Eye (tissue), 1 donor: ENCODE measurements at places on chromosomes 11 and 22.

GRCh38 chr11:70076461-70076931 lies 1.6 kb upstream of the ANO1 start:
- DNase-seq = no peak

DNA sequence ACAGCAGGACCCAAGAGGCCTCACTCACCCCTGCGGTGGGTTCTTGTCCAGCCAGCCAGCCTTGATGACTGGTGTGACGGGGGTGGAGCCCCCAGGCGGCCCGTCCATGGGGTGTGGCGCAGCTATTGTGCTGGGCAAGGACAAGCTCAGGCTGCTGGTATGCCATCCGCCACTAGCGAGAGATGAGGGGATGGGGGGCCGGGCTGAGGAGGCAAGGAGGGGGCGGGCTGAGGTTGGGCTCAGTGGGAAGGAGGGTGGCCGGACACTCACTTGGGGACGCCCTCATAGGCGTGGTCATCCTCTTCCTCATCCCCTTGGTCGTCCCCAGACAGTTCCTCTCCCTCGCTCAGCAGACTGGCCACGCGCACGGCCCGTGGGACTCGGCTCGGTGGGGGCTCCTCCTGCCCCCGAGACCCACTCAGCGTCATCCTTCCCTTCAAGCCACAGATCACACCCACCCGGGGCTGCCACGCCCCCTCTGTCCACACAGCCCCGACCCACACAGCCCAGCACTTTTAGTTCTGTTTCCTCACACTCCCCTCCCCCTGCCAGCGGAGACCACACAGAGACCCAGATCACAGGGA lies 38.0 kb upstream of the PDE2A start:
- DNase-seq = peak; percentile 42

DNA sequence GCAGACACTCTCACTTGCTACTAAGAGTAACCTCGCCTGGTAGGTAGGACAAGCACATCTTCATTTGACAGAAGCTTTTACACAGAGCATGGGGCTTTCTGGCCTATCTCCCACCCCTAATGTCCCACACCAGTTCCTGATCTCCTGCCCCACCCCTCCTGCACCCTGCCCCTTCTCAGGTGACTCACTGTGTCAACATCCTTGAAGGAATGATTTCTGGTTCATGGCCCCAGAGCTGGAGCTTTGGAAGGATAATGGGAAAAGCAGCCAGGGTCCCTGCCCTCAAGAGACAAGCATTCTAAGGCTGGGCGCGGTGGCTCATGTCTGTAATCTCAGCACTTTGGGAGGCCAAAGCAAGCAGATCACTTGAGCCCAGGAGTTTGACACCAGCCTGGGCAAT lies 47.2 kb downstream of the LRFN4 start:
- DNase-seq = no peak

GRCh38 chr22:39457198-39457555 lies 365 bp downstream of the MGAT3 start:
- DNase-seq = no peak

- no peak for DNase-seq
Observed at GRCh38 chr11:17526326-17526725, 17.9 kb downstream of the USH1C start.

DNA sequence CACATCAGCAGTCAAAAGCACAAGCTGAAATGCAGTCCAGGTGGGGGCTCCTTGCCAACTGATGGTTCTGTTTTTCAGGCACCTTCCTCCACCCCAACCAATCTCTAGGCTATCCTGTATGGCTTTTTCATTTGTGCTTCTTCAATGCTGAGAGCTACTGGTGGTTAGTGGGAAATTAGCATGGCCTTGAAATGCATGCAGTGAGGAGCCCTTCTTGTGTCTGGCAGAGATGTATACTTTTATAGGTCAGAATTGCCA lies 167.4 kb downstream of the NAV2 start:
- DNase-seq = no peak

DNA sequence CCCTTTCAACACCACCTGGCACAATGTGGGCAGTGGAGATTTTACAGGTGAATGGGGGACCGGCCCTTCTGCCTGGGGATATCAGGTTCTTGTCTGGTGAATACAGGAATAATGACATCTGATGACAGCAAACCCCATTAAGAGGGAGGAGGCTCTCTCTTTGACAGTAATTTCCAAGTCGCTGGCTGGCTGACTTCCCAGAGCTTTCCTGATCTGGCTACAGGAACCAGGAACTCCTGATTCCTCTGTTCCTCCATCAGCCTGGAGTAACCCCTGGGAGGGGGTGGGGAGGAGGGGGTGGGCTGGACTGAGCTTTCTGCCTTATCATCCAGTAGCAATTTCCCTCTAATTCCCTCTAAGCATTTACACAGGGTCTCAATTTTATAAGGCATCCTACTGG lies 3.7 kb upstream of the MIEF1 start:
- DNase-seq = no peak

DNA sequence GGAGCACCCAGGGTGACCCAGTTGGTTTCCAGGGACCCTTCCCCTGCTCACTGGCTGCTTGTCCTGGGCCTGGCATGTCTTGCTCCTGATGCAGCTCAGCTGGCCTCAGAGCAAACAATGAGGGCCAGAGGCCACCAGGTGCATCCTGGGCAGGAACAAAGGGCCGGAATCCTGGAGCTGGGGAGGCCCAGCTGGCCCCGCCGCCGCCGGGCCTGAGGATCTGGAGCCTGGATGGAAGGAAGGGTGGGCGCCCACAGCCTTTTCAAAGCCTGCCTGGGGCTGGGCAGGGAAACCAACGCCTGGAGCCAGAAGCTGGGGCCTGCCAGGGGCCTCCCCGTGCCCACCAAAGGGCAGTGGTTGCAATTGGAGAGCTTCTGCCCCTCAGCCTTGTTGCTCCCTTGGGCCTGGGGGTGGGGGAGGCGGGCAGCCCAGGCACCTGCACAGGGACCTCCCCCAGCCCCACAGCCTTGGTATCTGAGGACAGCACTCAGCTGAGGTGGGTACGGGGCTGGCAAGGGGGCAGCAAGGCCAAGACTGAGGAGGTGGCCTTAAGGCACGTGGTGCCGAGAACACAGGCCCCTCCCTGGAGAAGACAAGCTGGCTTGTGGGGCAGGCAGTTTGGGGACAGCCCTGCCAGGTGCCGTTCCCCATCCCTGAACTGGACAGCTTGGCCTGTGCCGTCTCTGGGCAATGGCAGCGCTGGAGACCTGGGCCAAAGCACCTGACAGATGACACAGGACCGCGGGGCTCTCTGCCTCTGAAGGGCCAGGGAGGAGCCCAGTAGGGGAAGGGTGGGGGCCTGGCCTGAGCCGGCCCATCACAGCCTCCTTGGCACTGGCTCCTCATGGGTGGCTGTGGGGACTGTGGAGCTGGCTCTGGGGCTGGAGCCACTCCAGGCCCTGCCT lies 7.1 kb upstream of the ADORA2A start:
- peak; percentile 66 for DNase-seq

DNA sequence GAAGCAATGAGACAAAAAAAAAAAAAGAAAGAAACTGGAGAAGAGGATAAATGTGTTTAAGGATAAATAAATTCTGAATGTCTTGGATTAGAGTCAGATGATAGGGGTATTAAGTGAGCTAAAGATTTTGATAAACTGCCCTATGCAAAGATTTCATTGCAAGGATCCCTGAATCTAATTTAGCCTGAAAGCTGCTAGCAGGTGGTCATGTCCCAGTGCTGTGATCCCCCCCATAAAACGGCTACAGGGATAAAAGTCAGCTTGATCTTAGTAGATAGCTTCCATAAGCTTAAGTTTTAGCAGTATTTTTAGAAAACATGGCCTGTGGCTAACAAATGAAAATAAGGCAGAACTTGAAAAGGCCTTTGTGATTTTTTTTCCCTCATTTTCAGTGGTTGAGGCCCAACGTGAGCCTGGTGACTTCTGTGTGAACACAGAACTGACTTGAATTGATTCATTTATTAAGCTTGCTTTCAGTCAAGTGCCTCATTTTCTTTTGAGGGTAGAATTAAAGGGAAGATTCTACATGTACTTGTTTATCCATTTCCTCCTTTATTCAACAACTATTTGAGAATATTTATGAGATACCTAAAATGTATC lies 44.5 kb downstream of the CD44 start:
- peak; percentile 42 for DNase-seq

DNA sequence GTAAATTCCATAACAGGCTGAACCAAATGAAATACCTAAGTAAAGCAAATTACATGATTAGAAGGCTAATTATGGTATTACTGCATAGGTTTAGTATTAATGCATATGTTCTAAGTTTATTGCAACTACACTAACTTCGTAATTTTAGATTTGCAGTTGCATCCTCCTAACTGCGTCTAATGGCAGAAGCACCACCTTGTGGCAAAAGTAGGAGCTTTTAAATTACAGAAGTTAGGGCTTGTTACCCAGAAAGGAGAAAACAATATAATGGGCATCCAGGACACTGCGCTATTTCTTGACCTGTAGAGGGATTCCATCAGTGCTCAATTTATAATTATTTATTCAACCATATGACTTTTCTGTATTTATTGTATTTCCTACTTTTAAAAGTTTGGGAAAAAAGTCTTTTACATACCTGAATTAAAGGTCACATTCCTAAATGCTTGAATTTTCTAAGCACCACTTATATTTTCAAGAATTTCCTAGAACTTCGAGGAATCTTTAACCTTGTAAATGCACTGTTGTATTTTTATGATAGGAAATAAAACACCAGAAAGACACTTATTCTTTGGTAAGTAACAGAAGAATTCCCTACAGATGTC lies 16.3 kb upstream of the GPR83 start:
- DNase-seq = peak; percentile 63

GRCh38 chr22:26783885-26784284 lies 126.5 kb downstream of the MIAT start:
- DNase-seq = no peak

- no peak for DNase-seq
Observed at GRCh38 chr11:14672635-14673034, 29.0 kb downstream of the PDE3B start.

GRCh38 chr22:47107431-47107830 lies 345.0 kb downstream of the TBC1D22A start:
- DNase-seq = no peak

GRCh38 chr11:113546757-113547507 lies 71.7 kb upstream of the DRD2 start:
- no peak for DNase-seq

GRCh38 chr22:47802421-47802820 lies 1040.0 kb downstream of the TBC1D22A start:
- no peak for DNase-seq

DNA sequence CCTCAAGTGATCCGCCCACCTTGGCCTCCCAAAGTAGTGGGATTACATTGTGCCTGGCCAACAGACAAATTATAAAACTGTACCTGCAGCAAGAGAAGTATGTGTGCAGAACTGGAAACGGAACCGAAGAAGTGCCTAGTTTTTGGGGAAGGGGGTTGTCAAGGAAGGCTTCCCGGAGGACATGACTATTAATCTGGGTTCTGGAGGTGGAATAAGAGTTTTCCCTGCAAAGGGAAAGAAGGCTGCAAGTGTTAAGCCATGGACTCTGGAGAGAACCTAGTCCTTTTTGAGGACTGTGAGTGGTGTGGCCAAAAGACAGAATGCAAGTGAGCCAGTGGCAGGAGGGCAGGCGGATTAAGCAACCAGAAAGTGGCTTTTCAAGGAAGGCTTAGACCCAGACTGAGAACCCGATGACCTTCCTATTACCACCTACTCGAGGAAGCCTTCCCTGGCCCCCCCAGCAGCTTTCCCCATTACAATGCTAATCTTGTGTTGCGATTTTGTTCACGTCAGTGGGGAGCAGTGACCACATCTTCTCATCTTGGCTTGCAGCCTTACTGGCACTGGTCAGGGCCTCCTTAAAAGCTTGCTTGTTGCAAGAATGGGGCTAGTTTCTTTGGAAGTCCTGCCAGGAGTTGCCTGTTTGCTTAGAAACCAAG lies 5.7 kb upstream of the SEPTIN3 start:
- no peak for DNase-seq

GRCh38 chr22:50293441-50294318 lies 13.8 kb downstream of the PLXNB2 start:
- DNase-seq = peak; percentile 85

DNA sequence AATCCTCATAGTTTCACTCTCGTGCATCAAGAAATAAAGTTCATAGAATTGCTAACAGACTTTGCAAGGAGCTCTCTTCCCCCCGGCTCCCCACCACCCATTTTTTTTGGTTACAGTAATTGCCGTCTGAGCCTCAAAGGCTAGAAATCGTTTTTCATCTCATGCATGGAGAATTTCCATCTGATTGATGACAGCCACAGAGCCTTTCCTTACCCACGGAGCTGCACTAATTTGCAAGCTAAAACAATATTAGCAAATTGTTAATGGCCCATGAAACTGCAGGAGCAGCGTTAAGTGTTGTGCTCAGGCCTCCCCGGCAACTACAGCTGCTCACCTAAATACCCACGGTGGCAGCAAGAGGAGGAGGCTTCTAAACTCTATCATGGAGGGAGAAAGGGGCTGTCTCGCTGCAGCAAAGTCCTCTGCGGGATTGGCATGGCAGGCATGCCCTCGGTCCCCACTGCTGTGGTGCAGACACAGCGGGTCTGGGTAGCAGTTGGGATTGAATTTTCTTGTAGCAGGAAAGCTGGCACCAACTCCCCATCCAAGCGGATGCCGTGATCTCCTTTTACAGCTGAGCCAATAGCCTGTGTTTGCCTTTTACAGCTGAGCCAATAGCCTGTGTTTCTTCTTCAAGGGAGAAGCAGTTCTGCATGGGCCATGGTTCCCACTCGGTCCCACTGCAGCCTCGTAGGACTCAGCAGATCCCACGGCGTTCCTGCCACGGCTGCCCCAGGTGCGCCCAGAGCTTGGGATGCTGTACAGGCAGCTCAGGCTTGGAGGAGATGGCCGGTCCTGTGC lies 412.3 kb downstream of the BRD1 start:
- DNase-seq = peak; percentile 49

- DNase-seq = peak; percentile 29
Observed at GRCh38 chr11:65588199-65589054, 7.2 kb downstream of the KCNK7 start.

DNA sequence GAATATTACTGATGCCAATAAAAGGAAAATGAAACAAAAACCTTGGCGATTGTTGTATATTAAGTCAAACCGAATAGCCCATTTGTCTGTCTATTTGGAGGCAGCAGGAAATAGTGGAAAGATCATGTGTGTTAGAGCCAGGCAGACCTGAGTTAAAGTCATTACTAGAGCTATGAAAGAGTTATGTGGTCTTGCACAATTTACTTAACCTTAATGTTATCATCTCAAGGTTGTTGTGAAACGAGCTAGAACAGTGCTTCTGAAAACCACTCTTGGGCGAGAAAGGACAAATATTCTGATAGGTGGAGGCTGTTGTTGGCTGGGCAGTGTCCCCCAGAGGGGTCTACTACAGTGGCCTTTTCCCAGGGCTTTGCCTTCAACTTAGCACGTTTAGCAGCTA lies 60.0 kb upstream of the NUP160 start:
- no peak for DNase-seq

- no peak for DNase-seq
Observed at GRCh38 chr11:34823197-34823596, 93.0 kb downstream of the APIP start.

DNA sequence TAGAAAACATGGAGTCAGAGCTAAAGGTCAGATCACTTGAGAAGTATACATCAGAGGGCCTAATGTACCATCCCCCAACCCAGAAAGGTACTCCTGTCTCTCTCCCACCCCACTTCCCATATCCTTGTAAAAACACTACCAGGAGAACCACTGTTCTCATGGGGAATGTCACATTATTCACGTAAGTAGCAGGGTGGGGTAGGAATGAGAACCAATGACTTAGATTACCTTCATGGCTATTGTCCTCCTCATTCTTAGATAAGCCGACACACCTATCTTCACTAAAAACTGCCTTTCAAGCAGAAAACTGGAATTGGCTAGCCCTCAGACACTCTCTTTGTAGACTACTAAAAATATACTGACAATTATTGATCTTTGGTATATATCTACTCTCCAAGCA lies 63.6 kb downstream of the CEP57 start:
- DNase-seq = no peak

- no peak for DNase-seq
Observed at GRCh38 chr11:45385423-45385822, 99.3 kb upstream of the SYT13 start.

- DNase-seq = no peak
Observed at GRCh38 chr11:11229647-11230046, 123.4 kb downstream of the CSNK2A3 start.
